ENCODE measurements at places on chromosomes 12 and 14.

DNA sequence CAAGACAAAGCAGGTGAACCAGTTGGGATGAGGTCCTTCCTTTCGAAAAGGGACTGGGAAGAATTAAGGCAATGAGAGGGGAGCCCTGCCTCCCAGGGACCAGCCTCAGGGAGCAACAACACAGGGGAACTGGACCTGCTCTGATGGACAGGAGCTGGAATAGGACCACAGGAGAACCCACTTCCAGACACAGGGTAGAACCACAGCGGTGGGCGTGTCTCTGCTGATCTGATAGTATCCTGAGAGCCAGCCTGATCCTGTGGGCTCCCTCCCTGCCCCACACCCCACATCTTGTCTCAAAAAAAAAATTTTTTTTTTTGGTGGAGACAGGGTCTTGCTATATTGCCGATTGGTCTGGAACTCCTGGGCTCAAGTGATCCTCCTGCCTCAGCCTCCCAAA is 13.6 kb upstream of the PLEK2 start:
- no peaks in the 10 kb centered on the region for H3K36me3 ChIP-seq
- no peak for DNase-seq
- H3K4me3 ChIP-seq: no peak overlapping the region
- no peaks in the 10 kb centered on the region for H3K27me3 ChIP-seq
- H3K4me1 ChIP-seq: peaks cover 7% of the 10 kb centered on the region

DNA sequence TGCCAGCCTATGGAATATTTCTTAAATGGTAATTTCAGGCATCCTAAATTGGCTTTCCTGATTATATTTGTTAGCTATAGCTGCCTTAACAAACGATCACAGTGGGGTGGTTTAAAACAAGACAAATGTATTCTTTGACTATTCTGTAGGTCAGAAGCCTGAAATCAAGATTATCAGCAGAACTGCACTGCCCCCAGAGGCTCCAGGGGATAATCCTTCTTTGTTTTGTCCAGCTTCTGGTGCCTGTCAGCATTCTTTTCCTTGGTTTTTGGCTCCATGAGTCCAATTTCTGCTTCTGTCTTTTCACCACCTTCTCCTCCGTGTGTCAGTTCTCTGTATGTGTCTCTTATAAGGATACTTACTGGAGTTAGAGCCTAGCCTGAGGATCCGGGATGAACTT is 1282.2 kb upstream of the USP15 start:
- no peaks in the 10 kb centered on the region for H3K36me3 ChIP-seq
- no peak overlapping the region for H3K4me3 ChIP-seq
- no peak for DNase-seq
- no peak overlapping the region for H3K27ac ChIP-seq
- H3K4me1 ChIP-seq: no peaks in the 10 kb centered on the region

DNA sequence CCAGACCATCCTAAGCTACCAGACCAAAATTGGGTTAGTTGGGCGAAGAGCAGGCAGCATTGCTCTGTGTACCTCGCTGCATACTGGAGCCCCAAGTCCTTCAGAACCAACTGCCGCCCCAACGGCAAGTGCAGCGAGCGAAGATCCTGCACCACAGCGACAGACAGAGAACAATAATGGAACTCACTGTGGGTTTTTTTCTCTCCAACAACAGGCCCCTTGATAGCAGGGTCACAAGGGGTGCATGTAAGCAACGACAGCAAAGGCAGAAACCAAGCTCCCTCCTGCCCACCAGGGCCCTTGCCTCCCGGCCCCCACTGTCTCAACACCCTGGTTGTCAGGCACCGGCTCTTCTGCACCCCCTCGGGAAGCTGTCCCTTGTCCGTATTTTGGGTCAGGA is 39.0 kb downstream of the RNF34 start:
- H3K27ac ChIP-seq: no peak overlapping the region
- DNase-seq: no peak
- H3K27me3 ChIP-seq: no peaks in the 10 kb centered on the region
- no peaks in the 10 kb centered on the region for H3K4me1 ChIP-seq
- no peak overlapping the region for H3K4me3 ChIP-seq

GRCh38 chr14:22428700-22429291 is 160.2 kb downstream of the DAD1 start:
- H3K4me3 ChIP-seq: no peak overlapping the region
- H3K27me3 ChIP-seq: no peaks in the 10 kb centered on the region
- H3K36me3 ChIP-seq: no peaks in the 10 kb centered on the region
- no peak overlapping the region for H3K27ac ChIP-seq
- DNase-seq: no peak
